ENCODE measurements at places on chromosomes 5 and 9.

DNA sequence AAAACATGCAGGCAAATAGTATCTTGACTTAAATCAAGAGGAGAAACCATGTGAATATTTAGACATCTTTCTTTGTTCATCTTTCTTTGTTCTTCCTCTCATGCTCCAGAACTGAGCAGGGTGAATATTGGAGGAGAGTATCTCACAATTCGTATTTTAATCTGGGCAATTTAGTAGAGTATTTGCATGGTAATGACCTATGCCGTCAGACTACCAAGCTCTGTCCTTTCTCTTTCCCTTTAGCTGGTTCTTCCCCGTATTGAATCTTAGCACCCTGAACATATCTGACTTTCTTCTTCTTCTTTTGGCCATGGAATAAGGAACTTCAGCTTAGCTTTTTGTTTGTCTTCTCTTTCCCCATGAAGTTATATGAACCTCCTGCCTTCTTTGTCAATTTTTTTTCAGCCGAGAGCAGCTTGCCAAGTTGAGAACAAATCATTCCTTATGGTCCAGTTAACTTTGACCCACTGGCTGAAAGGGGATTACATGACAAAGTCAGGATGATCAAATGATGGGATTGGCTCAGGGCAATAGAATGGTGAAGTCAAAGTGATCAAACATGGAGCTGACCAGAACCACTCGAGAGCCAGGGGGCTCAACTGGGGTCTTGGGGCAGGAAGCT lies 95.8 kb downstream of the DAPK1 start:
- no peak for DNase-seq

GRCh38 chr5:51002368-51002767 lies 335.9 kb downstream of the PARP8 start:
- no peak for DNase-seq

DNA sequence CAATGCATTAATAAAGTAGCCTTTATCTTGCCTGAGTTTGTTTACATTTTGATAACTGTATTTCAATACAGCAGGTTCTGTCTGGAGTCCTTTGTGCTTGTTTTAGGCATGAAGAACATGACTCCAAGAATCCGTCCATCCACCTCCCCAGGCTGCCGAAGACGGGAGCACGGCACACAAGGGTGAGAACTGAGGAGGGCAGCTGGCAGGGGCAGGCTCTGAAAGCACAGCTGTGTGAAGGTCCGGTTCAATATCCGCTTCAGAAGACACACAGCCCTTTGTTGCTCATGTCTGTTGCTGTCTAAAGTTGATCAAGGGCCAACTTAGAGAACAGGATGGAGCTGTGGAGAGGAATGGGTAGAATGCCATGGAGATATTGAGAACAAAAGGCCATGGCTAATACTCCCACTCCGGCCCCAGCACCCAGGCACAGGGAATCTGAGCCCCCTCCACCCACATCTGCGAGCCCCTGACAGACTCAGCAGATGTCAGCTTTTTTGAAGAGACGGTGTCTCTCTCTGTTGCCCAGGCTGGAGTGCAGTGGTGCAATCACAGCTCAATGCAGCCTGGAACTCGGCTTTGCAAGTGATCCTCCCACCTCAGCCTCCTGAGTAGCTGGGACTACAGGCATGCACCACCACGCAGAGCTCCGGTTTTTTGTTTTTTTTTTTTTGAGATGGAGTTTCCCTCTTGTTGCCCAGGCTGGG lies 58.5 kb upstream of the GNE start:
- DNase-seq, result no peak

DNA sequence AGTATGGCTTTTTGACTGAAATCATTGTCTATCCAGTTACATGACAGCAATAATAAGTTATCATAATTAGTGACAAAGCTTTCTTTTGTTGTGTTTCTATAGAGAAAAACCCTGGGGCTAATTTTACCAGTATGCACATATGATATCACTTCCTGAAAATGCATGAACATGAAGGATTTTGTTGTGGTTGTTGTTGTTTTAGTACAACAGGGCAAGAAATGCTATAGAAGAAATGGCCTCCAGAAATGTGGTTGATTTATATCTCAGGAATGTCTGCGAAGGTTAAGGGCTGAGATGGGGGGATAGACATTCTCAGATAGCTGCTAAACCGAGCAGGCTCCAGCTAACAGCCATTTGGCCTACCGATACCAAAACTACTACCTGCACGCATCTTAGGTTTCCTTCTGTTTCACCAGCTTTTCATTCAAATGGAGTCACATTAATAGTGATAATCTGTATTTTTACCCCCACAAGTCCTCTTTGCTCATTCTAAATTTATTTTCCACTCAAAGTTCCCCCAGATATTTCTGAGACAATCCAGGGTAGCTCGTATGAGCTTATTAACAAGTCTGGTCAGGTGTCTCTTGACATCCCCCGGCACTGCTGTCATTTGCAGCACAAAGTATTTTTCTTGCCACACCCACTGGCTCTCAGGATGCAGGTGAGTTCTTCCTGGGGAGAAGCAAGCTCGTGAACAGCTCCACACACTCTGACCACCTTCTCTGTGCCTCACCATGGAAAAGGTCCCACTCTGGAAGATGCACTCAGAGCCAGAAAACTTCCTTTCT lies 232.4 kb upstream of the GAS1 start:
- DNase-seq, result no peak

DNA sequence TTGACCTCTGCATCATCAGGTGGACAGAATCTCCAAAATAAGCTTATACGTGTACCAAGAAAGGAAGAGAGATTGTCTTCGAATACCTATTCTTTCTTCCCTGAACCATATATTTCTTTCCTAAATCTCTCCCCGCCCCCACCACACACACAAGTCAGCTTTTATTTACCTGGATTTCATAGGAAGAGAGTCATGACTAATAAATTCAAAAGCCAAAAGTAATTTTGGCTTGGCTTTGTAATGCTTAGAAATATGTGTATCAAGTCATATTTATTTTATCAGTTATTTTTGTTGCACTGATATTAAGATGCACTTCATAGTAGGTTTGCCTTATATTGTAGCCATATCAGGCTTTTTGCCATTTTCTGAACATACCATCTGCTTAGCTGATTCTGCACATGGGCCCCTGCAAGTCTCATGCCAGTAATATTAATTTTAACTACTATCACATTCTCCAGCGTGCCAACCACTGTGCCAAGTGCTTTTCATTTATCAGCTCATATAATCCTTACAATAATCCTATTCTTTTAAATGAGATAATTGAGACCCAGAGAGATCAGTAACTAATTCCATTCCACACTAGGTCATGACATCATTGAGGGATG lies 1405.3 kb upstream of the NUDT12 start:
- DNase-seq, result no peak

- no peak for DNase-seq
Observed at GRCh38 chr5:109451146-109451545, 41.4 kb upstream of the PJA2 start.

- DNase-seq, result no peak
Observed at GRCh38 chr5:34959323-34959722, 30.0 kb downstream of the DNAJC21 start.

- no peak for DNase-seq
Observed at GRCh38 chr9:132447346-132447745, 37.3 kb downstream of the CFAP77 start.

DNA sequence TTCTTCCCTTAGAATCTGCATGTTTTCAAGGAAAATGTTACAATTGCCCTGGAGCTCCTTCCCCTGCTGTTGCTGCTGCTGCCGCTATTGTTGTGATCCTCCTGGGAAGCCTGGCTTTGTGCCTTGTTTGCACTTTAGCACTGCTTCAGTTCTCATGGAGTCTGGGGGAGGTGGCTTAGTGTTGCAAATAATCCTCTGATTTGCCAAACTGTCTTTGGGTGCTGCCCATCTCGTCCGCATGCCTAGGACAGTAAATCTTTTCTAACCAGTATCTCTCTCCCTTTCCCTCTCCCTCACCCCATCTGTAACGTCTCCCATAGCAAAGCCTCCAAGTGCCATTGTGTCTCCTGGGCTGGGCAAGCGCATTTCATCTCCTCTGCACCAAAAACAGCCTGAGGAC lies 30.3 kb downstream of the FAM240B start:
- no peak for DNase-seq

GRCh38 chr9:123036893-123037545 lies 3.6 kb downstream of the GPR21 start:
- DNase-seq, result no peak

DNA sequence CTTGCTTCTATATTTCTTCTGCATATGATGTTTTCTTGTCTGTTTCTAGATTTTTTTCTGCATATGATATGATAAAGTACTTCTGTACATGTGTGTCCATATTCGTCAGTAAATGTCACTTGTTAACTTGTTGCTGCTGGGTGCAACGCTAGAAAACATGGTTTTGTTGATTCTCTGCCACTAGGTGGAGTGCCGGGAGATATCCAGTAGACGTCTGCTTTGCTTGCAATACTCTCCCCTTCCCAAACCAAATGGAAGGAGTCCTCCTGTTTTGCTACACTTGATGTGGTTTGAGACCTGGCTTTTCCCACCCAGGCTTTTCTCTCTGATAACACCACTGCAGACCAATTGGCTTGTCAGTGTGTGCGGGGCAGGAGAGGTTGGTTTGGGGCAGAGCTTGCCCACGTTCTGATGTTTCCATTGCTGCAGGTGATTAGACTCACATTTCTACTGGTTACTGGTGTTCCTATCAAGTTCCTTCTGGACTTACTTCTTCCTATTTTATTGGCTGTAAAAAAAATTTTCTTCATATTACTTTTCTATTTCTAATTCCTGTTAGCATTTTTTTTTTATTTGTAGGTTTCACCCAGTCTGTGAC lies 900.0 kb upstream of the CDH10 start:
- DNase-seq, result no peak

GRCh38 chr5:68484307-68485068 lies 268.9 kb downstream of the PIK3R1 start:
- DNase-seq, result no peak

Data from left ventricle myocardium inferior (tissue), 1 donor.